Muscle of arm (tissue), 14 donors: ENCODE measurements at places on chromosomes 7 and 10. TPM values are rescaled to one million over a fixed set of nuclear protein-coding genes. Genes with fewer than 3 reads are reported as not detected.
A peak's percentile ranks its signal among the peaks of the same experiment; 100 is the strongest.

FGL2 gene
- polyA plus RNA-seq, result 29.4 TPM

COL17A1 gene
- 84.9 TPM for polyA plus RNA-seq

DNA sequence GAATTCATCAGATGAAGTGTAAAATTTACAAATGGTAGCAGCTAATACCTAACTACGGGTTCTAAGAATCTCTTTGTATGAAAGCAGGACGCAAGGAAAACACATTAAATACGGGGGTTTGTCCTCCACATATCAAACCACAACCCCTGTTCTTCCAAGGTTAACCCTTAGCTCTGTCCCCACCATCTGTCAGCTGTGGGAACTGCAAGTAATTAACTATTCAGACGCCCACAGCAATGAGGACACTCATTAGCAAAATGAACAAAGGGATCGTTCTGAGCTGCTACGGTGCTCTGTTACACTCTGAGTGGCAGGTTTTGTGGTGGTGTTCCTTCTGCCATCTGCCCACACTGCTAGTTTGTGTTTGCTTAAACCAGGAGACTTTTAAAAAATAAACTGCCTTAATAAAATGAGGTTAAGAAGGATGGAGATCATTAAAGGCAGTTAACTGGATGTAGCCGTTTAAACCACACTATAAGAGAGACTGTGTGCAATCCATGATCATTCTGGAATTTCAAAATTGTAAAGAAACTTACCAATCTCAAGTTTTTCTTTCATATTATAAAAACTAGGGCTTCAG lies 51.4 kb downstream of the C10orf67 start:
- peak; percentile 15 for DNase-seq

DNA sequence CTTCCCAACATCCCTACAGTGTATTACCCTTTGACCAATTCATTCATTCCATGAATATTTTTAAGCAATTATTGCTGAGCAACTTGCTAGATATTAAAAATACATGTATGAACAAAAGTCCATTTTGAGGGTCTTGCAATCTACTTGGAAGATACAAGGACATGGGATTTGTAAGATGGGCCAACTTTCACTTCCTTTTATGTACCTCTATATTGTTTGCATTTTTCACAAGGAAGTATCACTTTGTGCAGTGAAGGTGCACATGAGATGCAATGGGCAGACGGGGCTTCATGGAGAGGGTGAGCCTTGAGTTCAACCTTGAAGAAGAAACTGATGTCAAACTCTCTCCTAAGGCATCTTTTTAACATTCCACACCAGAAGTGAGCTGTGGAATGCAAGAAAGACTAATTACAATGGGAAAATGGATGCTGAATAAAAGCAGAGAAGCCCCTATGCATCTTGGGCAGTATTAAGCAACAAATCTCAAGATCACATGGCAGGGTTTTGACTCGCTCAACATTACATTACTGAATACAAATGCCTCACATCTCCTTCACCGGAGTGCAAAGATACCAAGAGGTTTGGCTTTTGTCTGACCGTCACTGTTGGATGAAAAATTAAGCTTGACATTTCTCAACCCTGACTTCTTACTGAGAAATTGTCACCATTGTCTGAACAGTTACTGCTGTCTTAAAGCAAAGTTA lies 341.5 kb downstream of the ELMO1 start:
- no peak for DNase-seq
